Globus pallidus (tissue), 1 donor: ENCODE measurements at places on chromosomes 6 and 20.

DNA sequence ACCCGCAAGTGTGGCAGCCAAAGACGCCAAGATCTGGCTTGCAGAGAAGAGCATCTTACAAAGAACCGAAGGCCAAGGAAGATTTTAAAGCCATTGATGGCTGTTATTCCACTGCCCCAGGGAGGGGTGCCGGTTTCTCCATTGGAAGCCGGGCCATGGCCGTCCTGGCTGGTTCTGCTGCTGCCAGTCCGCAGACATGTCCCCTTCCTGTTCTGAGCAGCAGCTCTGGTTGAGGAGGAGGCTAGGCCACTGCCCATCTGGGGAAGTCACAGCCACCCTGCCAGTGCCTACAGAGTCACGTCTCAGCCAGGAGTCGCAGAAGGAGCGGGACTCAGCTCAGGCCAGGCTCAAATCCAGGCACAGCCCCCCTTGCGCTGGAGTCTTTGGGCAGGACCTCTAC is 42.6 kb upstream of the MRGBP start:
- no peak for DNase-seq

DNA sequence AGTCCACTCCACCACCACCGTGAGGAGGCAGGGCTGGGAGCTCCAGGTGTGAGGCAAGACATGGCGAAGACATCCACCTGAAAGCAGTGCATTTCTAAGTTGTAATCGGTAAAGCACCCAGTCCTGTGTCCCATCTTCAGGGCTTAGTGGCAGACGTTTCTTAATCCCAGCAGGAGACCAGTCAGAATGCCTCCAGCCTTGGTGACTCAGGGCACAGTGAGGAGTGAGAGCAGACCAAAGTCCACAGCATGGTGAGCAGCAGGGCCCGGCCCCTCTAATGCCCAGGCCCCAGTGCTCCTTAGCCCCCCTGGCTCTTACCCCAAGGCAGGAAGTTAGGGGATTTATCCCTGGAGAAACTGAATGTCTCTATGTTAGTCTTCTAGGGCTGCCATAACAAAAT is 183.9 kb downstream of the SYNDIG1 start:
- DNase-seq = no peak

DNA sequence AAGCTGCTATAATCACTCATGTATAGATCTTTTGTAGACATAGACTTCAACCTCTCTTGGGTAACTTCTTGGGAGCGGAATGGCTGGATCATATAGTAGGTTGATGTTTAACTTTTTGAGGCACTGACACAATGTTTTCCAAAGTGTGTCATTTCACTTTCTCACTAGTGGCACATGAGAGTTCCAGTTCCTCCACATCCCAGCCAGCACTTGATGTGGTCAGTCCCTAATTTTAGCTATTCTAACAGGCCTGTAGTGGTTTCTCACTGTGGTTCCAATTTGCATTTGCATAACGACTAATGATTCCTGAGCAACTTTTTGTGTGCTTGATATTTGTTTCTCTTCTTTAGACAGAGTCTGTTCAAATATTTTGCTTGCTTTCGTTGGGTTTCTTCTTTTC is 221.3 kb downstream of the DLL1 start:
- DNase-seq = no peak

- DNase-seq = no peak
Observed at GRCh38 chr6:108198761-108199498, 33.1 kb downstream of the NR2E1 start.

DNA sequence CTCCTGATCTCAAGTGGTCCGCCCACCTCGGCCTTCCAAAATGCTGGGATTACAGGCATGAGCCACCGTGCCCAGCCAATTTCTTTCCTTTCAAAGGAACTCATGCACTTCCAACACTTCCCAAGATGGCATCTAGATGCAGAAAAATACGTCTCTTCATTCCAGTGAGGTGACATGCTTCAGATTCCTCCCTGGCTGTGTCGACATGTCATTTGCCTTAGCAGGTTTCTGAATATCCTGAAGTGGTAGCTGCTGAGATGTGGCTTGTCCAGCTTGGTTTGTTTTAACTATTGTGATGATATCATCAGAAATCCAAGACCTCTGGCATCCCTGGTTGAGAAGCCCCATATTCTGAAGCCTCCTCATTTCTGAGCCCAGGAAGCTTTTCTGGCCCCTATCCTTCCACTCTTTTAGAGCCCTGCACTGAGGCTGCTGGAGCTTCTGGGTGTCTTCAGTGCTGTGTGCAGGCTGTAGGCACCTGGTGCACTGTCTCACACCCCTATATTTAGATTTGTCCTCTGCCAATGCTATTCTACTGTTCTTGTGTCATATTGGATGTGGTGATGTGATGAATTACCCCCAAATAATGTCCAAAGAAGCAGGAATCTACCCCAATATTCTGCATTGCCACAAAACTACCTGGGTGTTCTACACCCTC is 73.3 kb upstream of the E2F3 start:
- no peak for DNase-seq

DNA sequence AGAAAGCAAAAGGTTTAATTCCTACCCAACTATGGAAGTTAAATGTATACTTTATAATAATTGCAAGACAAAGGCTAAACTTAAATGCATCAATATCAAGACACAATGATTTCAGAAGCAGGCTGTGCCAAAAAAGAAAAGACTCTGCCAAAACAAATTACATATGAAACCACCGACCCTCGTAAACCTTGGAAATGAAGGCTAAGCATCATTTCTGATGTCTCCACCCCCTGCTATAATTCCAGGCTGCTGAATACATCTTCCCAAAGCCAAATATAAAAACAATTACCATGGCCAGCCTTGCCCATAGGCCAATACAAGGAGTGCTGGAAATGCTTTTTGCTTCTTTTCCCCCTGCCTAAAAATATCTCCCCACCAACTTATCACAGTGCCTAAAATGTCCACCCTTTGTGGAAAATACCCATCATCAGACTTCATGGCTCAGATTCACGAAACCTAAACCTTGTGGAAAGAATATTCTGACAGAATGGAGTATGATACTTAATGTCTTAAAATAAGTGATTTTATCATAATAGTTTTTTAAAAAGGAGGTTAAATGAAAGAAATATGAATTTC is 37.4 kb downstream of the RCAN2 start:
- DNase-seq = no peak

- DNase-seq = no peak
Observed at GRCh38 chr6:125729983-125730382, 19.4 kb upstream of the HEY2 start.

DNA sequence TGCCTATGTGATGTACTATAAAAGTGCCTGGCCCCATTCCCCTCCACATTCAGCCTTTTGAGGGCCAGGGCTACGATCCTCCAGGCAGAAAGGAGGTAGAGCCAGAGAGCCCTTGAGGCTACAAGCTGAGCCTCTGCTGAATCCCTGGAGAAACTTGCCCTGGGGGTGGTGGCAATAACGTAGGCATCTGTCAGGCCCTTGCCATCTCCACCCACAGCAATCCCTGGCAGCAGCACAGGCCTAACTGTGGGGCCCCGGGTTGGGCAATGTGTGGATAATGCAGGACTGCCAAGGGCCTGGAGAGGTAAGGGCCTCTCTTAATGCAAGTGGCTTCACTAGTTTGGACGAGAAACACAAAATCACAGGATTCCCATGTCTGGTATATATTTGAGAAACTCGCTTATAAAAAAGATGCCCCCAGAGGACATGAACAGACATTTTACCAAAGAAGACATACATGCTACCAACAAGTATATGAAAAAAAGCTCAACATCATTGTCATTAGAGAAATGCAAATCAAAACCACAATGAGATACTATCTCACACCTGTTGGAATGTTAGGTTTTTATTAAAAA is 99.0 kb downstream of the QRSL1 start:
- no peak for DNase-seq

- no peak for DNase-seq
Observed at GRCh38 chr6:169701311-169701953, 397 bp downstream of the WDR27 start.

- no peak for DNase-seq
Observed at GRCh38 chr6:117267054-117267347, 1.6 kb downstream of the VGLL2 start.

GRCh38 chr6:45783716-45784115 is 231.9 kb downstream of the CLIC5 start:
- DNase-seq = no peak

- DNase-seq = no peak
Observed at GRCh38 chr20:48839154-48839917, 11.5 kb upstream of the PREX1 start.

DNA sequence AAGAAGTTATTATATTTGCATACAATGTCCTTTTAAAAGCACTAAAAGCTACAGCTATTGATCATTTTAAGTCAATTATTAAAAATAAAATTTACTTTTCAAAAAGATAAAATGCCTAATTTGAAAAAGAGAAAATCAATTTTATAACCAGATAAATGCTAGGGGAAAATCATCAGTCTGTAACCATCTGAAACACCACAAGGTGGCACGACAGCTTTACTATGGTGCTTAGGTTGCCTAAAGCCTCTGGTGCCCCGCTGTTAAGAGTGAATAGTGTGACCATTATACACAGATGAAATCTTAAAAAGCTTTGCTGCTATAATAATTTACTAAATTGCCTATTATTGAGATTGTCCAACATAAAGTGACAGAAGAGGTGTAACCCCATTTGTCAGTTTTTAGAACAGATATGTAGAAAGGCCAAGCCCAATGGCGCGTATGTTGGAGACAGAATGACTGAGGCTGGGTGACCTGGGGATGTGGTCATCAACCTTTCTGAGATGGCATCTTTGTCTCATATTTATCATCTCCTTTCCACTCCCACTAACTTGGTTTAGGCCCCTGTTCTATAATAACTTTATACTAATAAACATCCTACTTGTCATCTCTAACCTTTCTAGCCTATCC is 100.8 kb downstream of the MOXD1 start:
- DNase-seq = peak; percentile 52

DNA sequence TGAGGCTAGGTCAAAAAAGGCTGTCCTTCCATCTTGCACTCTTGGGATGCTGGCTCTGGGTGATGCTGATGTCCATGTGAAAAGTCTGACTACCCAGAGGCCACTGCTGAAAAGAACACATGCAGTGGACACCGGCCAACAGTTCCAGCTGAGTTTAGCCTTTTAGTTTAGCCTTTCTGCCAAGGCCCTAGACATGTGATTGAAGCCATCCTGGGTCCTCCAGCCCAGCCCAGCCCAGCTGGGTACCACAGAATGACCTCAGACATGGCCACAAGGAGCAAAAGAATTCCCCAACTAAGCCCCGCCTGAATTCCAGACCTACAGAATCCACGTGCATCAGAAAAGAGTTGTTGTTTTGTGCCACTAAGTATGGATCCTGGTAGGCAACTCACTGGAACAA is 17.4 kb downstream of the PIGT start:
- peak; percentile 98 for DNase-seq

GRCh38 chr6:150100745-150101144 is 31.8 kb upstream of the ULBP3 start:
- DNase-seq = no peak

GRCh38 chr6:95740157-95740556 is 162.8 kb downstream of the MANEA start:
- no peak for DNase-seq

- peak; percentile 38 for DNase-seq
Observed at GRCh38 chr6:139131736-139132280, 3.1 kb upstream of the HECA start.

DNA sequence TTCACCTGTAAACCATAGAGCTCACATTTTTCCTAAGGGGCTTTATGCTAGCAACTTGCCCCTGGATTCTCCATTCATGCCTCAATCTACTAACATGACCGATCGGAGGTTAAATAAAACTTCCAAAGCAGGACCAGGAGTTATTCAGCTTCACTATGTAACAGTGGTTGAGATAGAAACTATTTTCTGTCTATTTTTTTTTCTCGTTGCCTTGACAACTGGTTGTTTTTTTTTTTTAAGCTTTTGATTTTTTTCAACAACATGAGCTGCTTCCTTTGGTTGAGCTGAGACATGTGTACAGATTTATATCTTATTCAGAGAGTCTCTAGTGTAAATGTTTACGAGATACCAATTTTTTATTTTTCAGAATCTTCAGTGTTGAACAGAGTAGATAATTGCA is 85.7 kb downstream of the SHLD1 start:
- DNase-seq = no peak

- peak; percentile 75 for DNase-seq
Observed at GRCh38 chr6:160992061-160992979, 751 bp downstream of the MAP3K4 start.

DNA sequence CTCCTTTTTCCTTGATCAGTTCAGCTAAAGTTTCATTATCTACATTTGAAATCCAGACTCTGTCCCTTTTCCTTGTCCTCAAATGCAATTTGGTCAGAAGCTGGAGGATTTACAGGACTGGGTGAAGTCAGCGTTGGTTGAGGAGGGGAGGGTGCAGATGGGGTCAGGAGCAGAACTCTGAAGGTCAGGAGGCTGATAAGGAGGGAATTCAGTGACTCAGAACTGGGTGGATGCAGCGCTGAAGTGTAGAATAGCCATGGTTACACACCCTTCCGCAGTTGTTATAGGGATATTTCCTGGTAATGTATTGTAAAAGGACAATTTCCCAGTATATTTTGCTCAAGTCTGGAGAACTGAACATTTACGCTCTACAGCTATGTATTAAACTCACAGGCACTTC is 133.1 kb upstream of the FOXA2 start:
- no peak for DNase-seq

GRCh38 chr20:53575481-53576194 is 18.0 kb downstream of the ZNF217 start:
- DNase-seq = no peak

DNA sequence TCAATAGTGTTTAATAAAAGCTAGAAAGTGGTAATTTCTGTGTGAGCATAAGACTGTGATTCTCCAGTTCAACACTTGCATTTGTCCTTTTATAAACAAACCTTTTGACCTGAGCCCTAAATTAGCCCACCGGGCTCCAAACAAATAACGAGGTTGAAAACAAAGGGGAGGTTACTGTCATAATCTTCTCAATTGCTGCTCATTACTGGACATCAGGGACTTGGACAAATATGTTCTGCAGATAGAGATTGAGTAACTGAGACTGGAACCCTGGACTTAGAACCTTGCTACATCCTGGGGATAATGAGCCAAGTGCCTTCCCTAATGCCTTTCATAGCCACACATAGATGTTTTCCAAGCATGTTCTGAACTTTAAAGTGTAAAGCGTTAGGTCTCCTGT is 84.2 kb upstream of the PCSK2 start:
- DNase-seq = no peak
